Chondrocyte (in vitro differentiated cells): ENCODE measurements at places on chromosomes 5 and 9. TPM values are rescaled to one million over a fixed set of nuclear protein-coding genes. Genes with fewer than 3 reads are reported as not detected.

The PRDM9 gene
- not detected in 3 replicates for total RNA-seq

The MAMDC4 gene
- total RNA-seq = 7.7 to 9.2 TPM (median 7.7 TPM) in 3 replicates

GRCh38 chr9:133525677-133526076 is 918 bp upstream of the MYMK start:
- H3K27me3 ChIP-seq = no peaks in the 10 kb centered on the region
- no peak overlapping the region for H3K4me3 ChIP-seq
- peaks cover 25% of the 10 kb centered on the region for H3K4me1 ChIP-seq

GRCh38 chr5:58248221-58248620 is 211.7 kb downstream of the PLK2 start:
- DNase-seq = no peak
- no peak overlapping the region for H3K4me3 ChIP-seq
- H3K4me1 ChIP-seq = peaks cover 7% of the 10 kb centered on the region
- H3K27ac ChIP-seq = no peak overlapping the region

- H3K27me3 ChIP-seq = no peaks in the 10 kb centered on the region
- no peak overlapping the region for H3K4me3 ChIP-seq
- peaks cover 4% of the 10 kb centered on the region for H3K4me1 ChIP-seq
These were observed 58.5 kb upstream of the TJP2 start for GRCh38 chr9:69115621-69116020.

GRCh38 chr5:160118349-160119141 is 705 bp downstream of the PWWP2A start:
- H3K36me3 ChIP-seq = peaks cover 4% of the 10 kb centered on the region
- peaks cover 14% of the 10 kb centered on the region for H3K4me1 ChIP-seq
- peaks cover 2% of the 10 kb centered on the region for H3K27me3 ChIP-seq

- H3K36me3 ChIP-seq = no peaks in the 10 kb centered on the region
- H3K27me3 ChIP-seq = no peaks in the 10 kb centered on the region
- H3K4me3 ChIP-seq = no peak overlapping the region
- H3K4me1 ChIP-seq = peaks cover 32% of the 10 kb centered on the region
These were observed 272.9 kb downstream of the PDE4D start for GRCh38 chr5:59620535-59621212.

- peaks cover 72% of the 10 kb centered on the region for H3K4me1 ChIP-seq
- peaks cover 9% of the 10 kb centered on the region for H3K36me3 ChIP-seq
- no peaks in the 10 kb centered on the region for H3K27me3 ChIP-seq
- no peak for DNase-seq
These were observed 38.4 kb downstream of the EBF1 start for GRCh38 chr5:159061179-159061796.

DNA sequence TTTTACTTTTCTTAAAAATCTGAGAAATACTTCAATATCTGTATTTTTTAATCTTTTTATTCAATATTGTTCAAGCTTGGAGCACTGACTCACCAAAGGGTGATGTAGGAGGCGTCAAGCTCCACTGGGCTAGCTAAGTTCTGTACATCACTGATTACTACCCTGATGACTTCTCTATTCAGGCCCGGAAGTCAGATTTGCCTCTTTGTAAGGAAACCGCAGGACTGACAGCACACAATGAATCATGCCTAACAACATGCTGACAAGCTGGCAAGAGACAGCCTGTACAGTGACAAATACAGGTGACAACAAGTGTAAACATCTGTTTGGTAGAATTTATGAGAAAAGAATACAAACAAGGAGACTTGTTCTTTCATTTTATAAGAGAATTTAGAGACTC is 627.9 kb upstream of the RORB start:
- H3K27me3 ChIP-seq = peaks cover 6% of the 10 kb centered on the region
- no peak overlapping the region for H3K27ac ChIP-seq
- DNase-seq = no peak
- no peaks in the 10 kb centered on the region for H3K36me3 ChIP-seq
- no peak overlapping the region for H3K4me3 ChIP-seq

DNA sequence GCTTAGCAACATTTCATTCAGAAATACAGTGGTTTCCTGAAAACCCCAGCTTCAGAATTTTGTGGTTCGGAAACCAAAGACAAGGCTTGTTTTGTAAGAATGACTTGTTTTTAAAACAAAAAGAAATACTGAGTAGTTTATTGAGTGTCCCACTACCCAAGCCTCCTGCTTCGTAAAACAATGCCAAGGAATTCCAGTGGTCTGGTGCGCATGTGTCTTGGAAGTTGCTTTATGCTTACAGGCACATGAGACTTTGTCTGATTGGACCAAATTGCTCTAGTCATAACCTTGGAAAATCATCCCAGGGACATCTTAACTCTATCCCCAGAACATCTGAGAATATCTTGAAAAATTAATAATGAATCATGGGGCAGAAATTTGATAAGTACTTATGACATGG is 77.1 kb upstream of the FST start:
- H3K27me3 ChIP-seq = no peaks in the 10 kb centered on the region
- no peak overlapping the region for H3K4me3 ChIP-seq
- peaks cover 45% of the 10 kb centered on the region for H3K4me1 ChIP-seq

DNA sequence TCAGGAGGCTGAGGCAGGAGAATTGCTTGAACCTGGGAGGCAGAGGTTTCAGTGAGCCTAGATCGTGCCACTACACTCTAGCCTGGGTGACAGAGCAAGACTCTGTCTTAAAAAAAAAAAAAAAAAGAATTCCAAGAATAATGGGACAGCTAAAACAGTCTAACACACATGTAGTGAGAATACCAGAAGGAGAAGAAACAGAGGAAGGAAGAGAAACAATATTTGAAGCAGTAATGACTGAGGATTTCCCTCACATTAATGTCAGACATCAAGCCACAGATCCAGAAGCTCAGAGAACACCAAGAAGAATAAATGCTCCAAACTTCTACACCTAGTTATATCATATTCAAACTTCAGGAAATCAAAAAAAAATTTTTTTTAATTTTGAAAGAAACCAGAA is 47.1 kb upstream of the EFNA5 start:
- no peaks in the 10 kb centered on the region for H3K27me3 ChIP-seq
- H3K4me3 ChIP-seq = no peak overlapping the region

The CXCL14 gene
- total RNA-seq = 0.21 TPM in 1 of 3 replicates, not detected in the others

The SHC3 gene
- total RNA-seq = 0.10 to 0.64 TPM (median 0.30 TPM) in 3 replicates

DNA sequence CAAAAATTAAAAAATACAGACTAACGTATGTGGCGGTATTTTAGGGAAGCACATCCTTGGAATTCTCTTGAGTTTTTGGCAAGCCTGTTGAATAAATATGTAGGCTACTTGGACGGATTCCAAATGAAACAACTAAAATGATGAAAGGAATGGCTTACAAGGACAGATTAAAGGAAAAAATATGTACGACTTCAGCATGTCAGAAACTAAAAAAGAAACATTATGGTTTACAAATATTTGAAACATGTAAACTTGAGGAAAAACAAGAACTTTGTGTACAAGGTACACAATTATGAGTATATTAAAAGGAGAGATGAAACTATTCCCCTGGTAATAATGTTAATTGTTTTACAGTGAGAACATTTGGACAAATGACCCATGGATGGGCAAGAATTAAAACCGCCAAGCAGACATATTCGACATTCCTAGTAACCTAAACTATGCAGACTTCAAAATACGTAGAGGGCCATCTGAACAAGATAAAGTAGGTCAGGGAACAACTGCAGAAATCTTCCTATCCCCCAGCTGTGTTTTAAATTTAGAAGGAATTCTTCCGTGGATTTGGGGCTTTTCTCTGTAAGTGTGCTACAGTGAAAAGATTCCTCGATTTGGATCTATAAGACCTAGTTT is 12.5 kb downstream of the EDIL3 start:
- peaks cover 15% of the 10 kb centered on the region for H3K36me3 ChIP-seq
- peak overlapping the region; percentile 92 for H3K27ac ChIP-seq
- no peak for DNase-seq
- H3K4me3 ChIP-seq = peak overlapping the region; percentile 48
- H3K27me3 ChIP-seq = no peaks in the 10 kb centered on the region
- peaks cover 90% of the 10 kb centered on the region for H3K4me1 ChIP-seq

The NPR3 gene
- total RNA-seq = 255 to 315 TPM (median 261 TPM) in 3 replicates

The MCTP1 gene
- 1.4 to 3.4 TPM (median 3.1 TPM) in 3 replicates for total RNA-seq

The BASP1 gene
- 181 to 189 TPM (median 182 TPM) in 3 replicates for total RNA-seq
